ENCODE measurements at places on chromosomes 2 and 18. TPM values are rescaled to one million over a fixed set of nuclear protein-coding genes. Genes with fewer than 3 reads are reported as not detected.

Gene HOXD9
- total RNA-seq = not detected

Gene NTSR2
- not detected for total RNA-seq

Gene SCYGR2
- total RNA-seq = not detected

Gene TWIST2
- total RNA-seq = 0.17 TPM

GRCh38 chr2:217756375-217757107, 246.3 kb downstream of the TNS1 start:
- DNase-seq = peak; percentile 78

- DNase-seq = no peak
Observed at GRCh38 chr2:118061135-118061955, 26.9 kb upstream of the INSIG2 start.

- DNase-seq = no peak
Observed at GRCh38 chr2:147222506-147222905, 622.3 kb upstream of the ACVR2A start.

DNA sequence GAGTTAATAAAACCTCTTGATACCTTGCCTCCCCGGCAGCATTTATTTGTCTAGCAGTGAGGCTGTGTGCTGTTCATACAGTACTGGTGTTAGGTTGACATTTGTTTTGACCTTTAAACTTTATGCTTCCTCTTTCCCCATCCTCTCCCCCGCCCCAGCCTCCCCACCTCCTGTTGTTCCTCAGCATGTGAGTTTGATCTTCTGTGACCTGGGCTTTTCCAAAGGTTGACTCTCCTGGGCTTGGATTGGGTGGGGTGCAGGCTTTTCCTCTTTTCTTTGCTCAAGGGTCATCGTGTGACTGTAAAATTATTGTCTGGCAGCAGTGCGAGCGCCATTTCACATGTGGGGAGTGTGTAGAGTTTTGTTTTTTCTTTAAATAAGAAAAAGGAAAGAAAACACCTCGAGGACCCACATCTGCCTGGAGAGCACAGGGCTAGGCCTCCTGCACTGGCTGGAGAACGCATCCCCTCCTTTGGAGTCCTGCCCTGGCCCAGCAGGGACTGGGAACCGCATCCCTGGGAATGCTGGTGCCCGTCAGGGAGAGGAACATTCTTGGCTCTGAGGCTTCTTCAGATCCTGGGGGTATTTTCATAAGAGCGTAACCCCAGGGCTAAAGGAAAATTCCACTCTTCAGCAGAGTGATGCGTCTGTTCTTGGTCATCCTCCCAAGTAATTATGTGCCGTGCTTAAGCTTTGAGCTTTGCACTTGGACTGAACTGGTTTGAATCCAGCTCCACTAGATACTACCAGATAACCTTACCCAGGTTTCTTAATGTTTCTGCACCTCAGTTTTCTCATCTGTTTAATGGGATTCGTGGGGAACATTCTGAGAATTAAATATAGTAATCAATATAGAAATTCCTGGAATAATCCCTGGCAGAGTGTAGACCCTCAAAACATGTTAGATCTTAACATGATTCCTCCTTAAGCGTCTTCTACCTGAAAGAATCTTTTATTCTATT, 91.5 kb downstream of the SETBP1 start:
- DNase-seq = peak; percentile 46

DNA sequence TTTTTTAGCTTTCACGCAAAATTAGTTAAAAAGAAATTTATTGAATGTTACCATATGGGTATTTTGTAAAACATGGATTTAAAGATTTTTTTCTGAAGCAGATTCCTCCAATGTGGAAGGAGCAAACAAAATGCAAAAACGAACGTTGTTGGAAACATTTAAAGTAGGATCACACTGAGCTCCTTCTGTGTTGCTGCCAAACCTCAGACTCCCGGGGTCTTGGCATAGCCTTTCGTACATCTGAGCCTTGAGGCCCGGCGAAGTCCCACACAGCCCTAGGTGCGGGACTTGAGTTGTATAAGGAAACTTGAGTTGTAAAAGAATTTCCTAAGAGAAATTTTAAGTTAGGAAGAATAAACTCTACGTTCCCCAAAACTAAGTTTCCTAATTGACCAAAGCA, 52.0 kb upstream of the CD226 start:
- no peak for DNase-seq

- no peak for DNase-seq
Observed at GRCh38 chr2:223048519-223048918, 3.5 kb upstream of the KCNE4 start.
